Pulmonary artery endothelial cell (primary cell): ENCODE measurements at places on chromosomes 7 and 10. TPM values are rescaled to one million over a fixed set of nuclear protein-coding genes. Genes with fewer than 3 reads are reported as not detected.

Gene HEPACAM2
- total RNA-seq: 0.07 TPM in 1 of 2 replicates, not detected in the other

Gene GPR141
- total RNA-seq: not detected in 2 replicates

Gene FOXP2
- 0.11 TPM in 1 of 2 replicates, not detected in the other for total RNA-seq

Gene PDE1C
- total RNA-seq: 0.11 and 0.13 TPM in 2 replicates

Gene LRRTM3
- total RNA-seq: not detected in 2 replicates

Gene SLC26A5
- total RNA-seq: not detected in 2 replicates

Gene PAPOLB
- 0.04 and 0.07 TPM in 2 replicates for total RNA-seq

Gene TEX36
- total RNA-seq: not detected in 2 replicates

Gene GFRA1
- 0.07 and 2.1 TPM in 2 replicates for total RNA-seq

Gene MRPS17
- total RNA-seq: 20.9 and 32.6 TPM in 2 replicates

Gene SGPL1
- 13.1 and 22.0 TPM in 2 replicates for total RNA-seq

Gene PARG
- total RNA-seq: 28.4 and 35.0 TPM in 2 replicates

Gene SND1
- 191 and 225 TPM in 2 replicates for total RNA-seq

Gene CDNF
- total RNA-seq: 0.11 and 0.79 TPM in 2 replicates

Gene TRPV5
- not detected in 2 replicates for total RNA-seq

Gene MRPS24
- total RNA-seq: 64.0 and 87.2 TPM in 2 replicates

Gene HTR7
- 0.13 and 0.28 TPM in 2 replicates for total RNA-seq

Gene NAMPT
- 278 and 408 TPM in 2 replicates for total RNA-seq

Gene ASIC3
- 0.07 TPM in 2 replicates for total RNA-seq

Gene PDGFA
- 63.2 and 75.6 TPM in 2 replicates for total RNA-seq

Gene ADAM8
- 0.33 and 0.46 TPM in 2 replicates for total RNA-seq

Gene TMEM229A
- total RNA-seq: not detected in 2 replicates

Gene SCART1
- 0.25 and 0.73 TPM in 2 replicates for total RNA-seq

Gene GNGT1
- total RNA-seq: not detected in 2 replicates

Gene RBP3
- not detected in 2 replicates for total RNA-seq

Gene PNLIPRP2
- not detected in 2 replicates for total RNA-seq

Gene MEOX2
- total RNA-seq: not detected in 2 replicates

Gene CRTAC1
- total RNA-seq: 2.5 and 4.9 TPM in 2 replicates

Gene MMD2
- not detected in 2 replicates for total RNA-seq

Gene RBM20
- total RNA-seq: 0.13 TPM in 1 of 2 replicates, not detected in the other

Gene MOGAT3
- total RNA-seq: not detected in 2 replicates

Gene C10orf90
- total RNA-seq: not detected in 2 replicates

Gene SSC4D
- 0.46 and 0.60 TPM in 2 replicates for total RNA-seq

Gene NYAP1
- total RNA-seq: 2.0 and 4.2 TPM in 2 replicates

Gene LMTK2
- 10.4 and 11.4 TPM in 2 replicates for total RNA-seq
